ENCODE measurements at places on chromosomes 5 and 9.

DNA sequence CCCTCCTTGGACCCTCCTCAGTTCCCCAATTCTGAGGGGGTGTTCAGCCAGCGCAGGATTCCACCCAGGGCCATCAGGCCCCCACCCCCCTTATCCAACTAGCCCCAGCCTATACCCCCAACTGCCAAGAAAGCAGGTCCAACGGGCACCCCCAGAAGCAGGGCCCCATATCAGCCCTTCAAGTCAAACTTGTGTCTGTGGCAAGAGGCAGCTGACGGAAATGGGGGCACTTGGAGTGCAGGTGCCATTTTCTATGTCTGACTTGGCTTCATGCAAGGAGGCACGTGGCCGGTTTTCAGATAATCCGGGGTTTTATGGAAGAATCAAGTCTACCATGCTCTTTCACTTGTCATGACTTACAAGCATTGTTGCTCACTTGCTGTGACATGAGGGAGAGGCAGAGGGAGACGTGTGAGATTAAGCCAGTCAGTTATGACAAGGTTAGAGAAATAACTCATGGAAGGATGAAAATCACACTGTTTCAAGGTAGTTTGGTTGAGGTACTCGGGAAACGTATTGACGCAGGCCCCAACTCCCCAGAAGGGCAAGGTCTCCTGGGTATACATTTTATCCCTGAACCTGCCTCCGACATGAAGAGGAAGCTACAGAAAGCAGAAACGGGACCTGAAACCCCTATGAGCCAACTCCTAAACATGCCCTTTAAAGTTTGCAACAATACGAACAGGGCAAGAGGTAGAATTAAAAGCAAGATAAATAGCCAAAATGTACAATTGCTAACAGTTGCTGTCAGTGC is 26.5 kb upstream of the CLPTM1L start:
- DNase-seq = no peak

DNA sequence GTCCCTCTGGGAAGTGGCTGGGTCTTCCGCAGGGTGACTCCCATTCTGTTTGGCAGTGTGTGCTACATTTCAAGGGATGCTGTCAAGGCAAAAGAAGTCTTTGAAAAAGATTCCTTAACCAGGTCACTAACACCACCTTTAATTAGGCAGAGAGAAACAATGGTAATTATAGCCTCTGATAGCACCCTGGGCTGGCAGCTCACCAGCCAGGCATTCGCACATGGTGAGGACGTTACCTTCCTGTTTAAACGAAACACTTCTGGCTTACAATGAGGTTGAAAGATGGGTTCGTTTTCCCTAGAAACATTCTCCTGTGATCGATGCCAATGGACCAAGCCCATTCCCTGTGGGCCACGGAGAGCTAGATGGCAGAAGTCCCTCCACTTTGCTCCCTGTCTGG is 230.1 kb upstream of the PANK3 start:
- DNase-seq = no peak

- no peak for DNase-seq
These were observed 863 bp upstream of the LIFR start for GRCh38 chr5:38557308-38557710.

- no peak for DNase-seq
These were observed 25.2 kb upstream of the SYNPO start for GRCh38 chr5:150615141-150615699.

DNA sequence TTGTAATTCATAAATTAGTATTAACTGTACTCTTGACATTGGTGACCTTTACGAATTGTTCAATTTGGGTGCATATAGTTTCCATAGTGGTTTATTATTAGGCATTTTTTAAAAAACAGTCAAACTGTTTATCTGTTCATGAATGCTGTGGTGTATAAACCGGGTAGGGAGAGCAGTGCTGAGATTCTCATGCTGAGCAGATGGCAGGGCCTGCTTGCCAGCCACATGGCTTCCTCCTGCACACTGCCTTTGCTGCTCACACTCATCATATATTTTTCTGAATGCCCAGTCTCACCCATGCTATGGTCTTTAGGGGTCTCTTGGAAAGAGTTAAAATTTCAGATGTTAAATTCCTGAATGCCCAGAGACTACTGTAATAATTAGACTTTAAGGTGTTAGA is 40.8 kb downstream of the NNT start:
- DNase-seq = no peak

- DNase-seq = no peak
These were observed 2.6 kb downstream of the PDLIM4 start for GRCh38 chr5:132260051-132260450.

DNA sequence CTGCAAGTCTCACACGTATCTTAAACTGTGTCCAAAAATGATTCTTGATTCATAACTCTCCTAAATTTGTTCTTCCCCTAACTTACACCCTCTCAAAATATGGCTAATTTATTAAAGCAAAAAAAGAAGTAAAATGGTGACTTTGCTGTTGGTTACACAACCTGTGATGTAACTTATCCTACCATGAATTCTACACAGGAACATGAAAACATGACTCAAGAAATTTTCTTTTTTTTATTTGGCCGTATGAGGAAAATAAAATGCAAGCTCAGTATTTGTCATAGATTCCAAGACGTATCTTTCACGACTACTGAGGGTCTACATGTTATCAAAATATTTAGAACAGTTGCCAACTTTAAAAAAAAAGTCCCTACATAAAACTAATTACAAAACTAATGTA is 9.2 kb downstream of the LIFR start:
- no peak for DNase-seq

DNA sequence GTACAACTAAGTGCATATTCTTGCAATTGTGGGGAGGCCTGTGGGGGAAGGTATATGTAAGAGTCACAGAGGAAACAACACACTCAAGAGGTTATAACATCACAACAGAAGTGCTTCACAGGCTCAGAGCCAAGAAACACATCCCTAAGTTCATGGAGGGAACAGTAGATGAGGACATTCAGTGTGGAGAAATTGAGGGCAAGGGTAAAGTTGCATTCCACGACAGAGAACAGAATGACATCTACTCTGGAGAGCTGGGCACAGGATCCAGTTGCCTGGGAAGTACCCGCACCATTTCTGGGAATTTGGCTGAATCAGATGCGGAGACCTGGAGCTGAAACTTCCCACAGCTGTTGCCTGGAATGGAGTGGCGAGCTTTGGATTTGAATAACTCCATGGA is 197.2 kb downstream of the NXNL2 start:
- DNase-seq = no peak

GRCh38 chr9:98310752-98311392 is 55.4 kb upstream of the TBC1D2 start:
- DNase-seq = no peak

DNA sequence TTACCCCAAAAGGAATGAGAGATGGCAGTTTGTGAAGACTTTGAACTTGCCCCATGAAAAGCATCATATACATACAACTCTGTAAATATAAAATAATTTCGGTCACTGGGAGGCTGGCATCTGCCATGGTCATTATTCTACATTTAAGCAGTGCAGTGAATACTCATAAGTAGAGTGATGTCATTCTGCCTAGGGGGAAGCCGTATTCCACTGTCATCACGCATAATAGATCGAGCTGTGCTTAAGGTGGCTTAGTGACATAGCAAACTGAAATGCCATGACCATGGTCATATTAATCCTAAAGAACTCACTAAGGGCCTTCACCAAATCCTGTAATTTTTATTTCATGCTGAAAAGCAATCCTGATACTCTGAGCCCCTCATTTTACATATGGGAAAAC is 42.4 kb upstream of the NR4A3 start:
- DNase-seq = no peak

DNA sequence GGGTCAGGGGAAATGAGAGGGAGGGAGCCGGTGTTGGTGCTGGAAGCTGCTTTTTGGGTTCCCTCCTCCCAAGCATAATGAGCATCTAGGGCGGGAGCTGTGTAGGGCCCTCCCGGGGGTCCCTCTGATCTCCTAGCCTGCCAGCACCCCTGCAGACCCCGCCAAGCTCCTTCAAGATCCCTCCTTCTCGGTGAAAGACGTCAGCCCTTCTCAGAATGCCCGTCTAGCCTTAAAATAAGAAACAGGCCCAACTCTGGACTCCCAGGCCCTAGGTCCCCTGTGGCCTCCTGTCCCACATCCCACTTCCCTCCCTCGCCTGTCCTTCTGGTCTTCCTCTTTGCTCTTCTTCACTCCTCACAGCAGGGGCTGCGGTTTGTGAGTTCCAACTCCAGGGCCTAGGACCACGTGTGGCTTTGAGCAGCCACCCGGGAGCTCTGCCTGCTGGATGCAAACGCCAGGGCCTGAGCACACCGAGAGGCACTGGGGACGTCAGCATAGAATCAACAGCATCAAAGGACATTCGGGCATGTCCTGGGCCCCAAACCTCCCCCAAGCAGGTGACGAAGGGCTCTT is 8.8 kb upstream of the SCGB3A1 start:
- no peak for DNase-seq

GRCh38 chr5:104789366-104789765 is 1226.8 kb upstream of the NUDT12 start:
- no peak for DNase-seq
